Heart left ventricle (tissue), 16 donors: ENCODE measurements at places on chromosomes 16 and 17. TPM values are rescaled to one million over a fixed set of nuclear protein-coding genes. Genes with fewer than 3 reads are reported as not detected.

DNA sequence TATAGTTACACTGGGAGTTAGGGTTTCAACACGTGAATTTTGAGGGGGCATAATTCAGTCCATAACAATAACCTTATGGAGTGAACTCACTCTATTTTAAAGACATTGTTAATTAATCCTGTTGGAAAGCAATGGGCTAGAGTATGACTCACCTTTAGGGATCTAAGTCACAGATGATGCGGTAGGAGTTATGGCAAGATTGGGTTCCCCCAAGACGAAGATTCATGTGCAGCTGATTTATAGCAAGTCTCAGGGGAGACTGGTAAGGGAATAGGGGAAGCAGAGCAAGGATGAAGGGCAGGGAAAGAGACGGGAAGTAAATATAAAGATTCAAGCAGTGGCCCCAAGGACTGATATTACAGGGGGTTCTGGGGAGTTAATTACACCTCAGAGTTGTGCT is 159.6 kb upstream of the DNAH9 start:
- no peak for DNase-seq

FBXO39 gene
- 0.20 TPM for total RNA-seq

ZG16 gene
- total RNA-seq, result not detected

CNP gene
- total RNA-seq, result 23.6 TPM

DNA sequence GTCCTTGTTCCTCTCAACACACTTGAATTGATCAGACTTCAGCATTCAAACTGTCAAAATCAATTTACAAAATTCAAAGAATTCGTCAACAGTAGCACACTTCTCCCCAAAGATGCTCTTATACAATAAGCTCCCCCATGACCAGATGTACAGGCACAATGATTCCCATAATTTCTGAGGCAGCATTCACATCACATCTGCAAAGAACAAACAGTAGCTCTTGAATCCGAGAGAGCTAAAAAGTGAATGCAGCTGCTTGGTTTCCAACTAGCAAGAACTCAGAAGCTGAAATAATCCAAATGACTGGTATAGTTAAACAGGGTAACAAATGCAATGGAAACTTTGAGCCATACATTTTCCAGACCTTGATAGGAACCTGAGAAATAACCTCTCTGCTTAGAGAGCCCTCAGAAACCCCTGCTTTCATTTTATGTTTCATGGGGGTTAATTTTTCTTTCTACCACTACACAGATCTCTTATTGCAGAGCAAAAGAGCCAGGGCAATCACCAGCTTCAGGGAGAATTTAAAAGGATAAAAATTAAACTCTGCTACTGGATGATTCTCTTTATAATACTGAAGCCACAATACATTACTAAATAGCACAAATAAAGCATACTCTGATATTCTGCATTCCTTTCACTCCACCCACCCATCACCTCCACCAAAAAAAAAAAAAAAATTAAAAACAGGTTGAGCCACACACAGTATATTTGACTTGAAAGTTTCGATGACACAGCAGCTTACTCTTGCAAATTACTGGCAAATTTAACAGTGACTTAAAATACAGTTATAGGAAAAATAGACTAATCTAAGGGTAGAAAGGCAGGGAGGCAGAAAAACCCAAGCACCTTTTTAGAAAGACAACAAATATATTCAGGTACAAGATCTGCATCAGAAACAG is 23.1 kb upstream of the TMEM97 start:
- DNase-seq, result no peak

DNA sequence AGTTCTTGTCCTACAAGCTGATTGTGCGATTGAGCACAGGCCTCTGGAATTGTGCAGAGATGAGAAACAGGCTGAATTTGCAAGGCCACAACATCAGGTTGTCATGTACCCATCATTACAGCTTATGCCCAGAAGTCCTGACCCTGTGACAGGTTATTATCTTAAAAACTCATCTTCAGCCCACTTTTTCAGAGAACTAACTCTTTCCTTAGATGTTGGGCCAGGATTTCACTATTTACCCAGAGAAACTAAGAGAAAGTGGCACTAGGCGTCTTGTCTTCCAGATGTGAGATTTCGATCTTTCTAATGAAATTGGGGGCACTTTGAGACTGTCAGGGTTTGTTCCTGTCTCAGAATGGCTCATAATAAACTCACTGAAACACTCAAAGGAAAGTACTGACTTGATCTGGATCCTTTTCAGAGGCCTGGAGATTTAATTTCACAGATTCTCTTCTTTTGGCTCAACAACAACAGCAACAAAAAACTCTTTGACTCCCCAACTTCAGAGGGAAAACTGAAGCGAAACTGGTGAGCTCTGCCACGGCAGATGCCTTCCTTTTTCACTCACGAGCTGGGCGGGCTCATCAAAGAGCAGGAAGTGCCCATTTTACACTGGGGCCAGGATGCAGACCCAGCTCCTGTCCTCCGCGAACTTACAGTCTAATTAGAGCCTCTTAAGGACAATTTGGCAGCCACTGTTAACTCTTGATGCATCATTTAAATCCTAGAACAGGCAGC is 17.7 kb upstream of the SLC12A3 start:
- DNase-seq, result no peak

GRCh38 chr16:89007371-89008249 is 30.6 kb upstream of the CBFA2T3 start:
- DNase-seq, result peak; percentile 25

NEUROD2 gene
- not detected for total RNA-seq

DNA sequence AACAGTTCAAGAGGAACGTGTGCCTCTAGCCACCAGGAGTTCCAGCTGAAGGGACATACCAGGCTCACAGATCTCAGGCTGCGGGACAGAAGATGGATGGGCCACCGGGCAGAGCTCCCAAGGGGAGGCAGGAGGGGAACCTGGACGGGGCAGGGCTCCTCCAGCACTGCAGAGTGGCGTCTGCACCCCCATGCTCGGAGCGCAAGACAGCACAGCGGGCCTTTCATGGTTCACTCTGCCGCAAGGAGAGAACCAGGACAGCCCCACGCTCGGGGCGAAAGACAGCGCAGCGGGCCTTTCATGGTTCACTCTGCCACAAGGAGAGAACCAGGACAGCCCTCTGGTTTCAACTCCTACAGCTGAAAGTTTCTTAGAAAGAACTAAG is 20.6 kb downstream of the SLC38A10 start:
- no peak for DNase-seq

GRCh38 chr16:84048871-84049270 is 6.3 kb upstream of the SLC38A8 start:
- peak; percentile 46 for DNase-seq

GRCh38 chr17:32275060-32276042 is 9.7 kb downstream of the RHBDL3 start:
- DNase-seq, result peak; percentile 68

DNA sequence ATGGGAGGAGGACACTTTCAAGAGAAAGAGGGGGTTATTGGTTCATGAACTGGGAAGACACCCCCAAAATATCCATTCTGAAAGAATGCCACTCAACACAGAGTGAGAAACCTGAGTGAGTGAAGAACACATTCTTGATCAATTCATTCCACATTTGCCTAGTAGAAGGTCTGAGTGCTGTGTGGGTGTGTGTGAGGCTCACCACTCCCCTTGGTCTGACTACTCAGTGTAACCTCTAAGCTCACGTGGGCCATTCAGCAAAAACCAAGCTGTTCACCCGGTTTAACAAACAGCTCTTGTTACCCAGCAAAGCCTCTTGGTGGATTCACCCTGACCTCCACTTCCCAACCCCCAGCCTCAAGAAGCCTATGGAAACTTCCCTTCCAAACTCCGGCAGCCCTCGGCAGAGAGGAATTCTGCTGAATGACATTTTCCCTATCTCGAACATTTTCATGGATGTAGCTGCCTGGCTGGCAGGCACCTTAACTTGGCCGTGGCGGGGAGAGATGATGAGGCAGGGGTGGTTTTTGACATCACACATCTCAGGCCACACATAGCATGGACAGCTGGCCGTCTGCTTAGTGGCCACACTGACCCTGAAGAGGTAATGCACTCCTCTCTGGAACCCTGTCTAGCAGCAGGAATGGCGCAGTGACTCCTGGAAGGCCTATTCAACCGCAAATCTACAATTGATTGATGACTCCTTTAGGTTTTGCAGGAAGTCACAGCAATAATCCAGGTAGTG is 11.6 kb downstream of the ST6GALNAC1 start:
- no peak for DNase-seq

GRCh38 chr17:48211011-48211410 is 103.4 kb downstream of the SNX11 start:
- DNase-seq, result no peak
